NCI-H187 (cell line): ENCODE measurements at places on chromosomes 3 and 15.

DNA sequence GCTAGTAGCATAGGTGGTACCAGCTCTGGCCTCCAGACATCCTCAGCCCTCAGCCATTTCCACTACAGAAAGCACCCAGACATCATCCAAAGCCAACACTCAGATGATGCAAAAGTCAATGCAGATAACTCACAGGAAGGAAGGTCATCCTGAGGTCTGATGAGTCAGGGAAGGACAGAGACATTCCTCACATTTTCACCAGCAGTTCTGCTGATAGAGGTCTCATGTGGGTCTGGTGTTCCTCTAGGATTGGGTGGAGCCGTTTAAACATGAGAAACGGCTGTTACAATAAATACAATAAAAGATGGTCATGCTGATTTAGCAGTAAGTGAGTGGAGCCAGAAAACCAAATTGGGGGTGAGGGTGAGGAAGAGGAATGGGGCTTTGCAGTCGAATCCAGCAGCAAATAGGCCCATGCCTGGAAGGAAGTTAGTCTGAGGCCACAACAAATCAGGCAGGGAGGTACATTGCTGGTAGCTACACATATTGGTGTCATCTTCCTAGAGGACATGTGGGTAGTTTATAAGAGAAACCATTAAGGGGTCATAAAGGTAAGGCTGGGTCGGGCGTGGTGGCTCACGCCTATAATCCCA is 33.3 kb upstream of the FLNB start:
- DNase-seq = no peak

DNA sequence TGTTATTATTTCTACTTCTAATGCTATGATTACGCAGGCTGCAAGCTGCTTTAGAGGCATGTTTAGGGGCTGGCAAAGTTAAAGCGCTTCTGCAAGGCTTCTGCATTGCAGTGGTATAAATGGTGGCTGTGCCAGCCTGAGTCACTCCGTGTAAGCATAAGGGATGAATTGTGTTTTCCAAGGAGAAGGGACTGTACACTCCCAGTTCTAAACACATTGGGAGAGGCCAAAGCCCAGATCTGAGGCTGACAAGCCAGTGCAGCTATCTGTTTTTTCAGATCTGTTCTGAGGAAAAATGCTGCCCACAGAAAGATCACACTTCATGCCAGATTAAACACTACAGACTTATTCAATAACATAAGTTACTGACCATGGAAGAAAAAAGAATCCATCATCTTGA is 83.8 kb downstream of the PRICKLE2 start:
- DNase-seq = no peak

GRCh38 chr3:67450153-67450552 is 204.3 kb downstream of the SUCLG2 start:
- DNase-seq = no peak

DNA sequence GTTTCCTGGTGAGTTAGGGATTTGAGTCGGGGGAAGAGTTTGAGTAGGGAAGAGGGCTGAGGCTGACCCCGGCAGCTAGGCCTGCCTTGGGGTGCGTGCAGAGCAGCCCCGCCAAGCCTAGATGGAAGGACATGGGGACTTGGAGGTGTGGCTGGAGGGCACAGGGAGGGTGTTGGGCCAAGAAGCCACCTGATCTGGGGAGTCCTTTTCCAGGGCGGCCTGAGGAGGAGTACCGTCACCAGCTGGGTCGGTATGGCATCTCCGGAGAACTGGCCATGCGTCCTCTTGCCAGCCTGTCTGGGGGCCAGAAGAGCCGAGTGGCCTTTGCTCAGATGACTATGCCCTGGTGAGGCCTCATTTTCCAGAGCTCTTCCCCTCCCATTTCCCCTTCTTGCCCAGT is 6.9 kb downstream of the ABCF3 start:
- no peak for DNase-seq

DNA sequence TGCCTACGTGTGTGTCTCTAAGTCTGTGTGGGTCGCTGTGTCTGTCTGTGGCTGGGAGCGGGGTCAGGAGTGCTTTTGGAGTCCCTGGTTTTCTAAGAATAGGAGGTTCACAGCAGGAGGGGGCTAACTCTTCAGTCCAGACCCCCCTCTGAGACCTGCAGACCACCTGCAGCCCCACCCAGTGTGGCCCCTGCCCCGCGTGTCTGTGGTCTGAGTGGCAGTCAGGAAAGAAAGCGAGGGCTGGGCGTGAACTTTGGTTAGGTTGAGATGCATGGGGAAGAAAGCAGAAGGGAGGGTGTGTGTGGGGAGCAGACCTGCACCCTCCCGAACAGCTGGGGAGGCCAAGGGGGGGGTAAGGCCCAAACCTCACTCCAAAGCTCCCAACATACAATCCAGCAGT is 144.9 kb upstream of the TPM1 start:
- DNase-seq = no peak
